Non-pigmented ciliary epithelial cell (primary cell): ENCODE measurements at places on chromosomes 1 and 21.

GRCh38 chr1:229158341-229158921 is 112.5 kb upstream of the RAB4A start:
- DNase-seq, result no peak

DNA sequence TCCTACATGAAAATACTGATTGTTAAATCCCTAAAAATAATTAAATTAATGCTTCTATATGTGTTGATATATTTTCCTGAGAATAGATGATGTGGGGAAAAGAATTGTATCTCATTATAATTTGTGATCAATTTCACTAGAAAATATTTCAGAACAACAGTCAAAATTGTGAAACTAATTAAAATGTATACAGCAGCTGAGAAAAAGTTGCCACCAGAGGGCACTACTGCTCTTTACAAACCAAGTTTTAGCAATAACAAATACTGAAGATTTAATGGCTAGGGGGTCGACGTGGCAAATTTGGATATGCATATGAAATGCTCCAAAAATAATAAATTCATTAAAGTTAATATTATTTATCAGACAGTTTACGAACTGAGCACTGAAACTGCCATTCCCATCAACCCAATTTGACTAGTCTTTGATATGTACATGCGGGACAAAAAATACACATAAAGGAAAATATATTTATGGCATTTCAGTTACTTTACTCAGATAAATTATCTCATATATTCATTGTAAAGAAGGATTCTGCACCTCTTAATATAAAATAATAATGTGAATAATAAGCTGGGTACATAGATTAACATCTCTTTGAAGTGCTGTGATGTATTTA is 96.3 kb upstream of the TMPRSS15 start:
- peak; percentile 5 for DNase-seq

DNA sequence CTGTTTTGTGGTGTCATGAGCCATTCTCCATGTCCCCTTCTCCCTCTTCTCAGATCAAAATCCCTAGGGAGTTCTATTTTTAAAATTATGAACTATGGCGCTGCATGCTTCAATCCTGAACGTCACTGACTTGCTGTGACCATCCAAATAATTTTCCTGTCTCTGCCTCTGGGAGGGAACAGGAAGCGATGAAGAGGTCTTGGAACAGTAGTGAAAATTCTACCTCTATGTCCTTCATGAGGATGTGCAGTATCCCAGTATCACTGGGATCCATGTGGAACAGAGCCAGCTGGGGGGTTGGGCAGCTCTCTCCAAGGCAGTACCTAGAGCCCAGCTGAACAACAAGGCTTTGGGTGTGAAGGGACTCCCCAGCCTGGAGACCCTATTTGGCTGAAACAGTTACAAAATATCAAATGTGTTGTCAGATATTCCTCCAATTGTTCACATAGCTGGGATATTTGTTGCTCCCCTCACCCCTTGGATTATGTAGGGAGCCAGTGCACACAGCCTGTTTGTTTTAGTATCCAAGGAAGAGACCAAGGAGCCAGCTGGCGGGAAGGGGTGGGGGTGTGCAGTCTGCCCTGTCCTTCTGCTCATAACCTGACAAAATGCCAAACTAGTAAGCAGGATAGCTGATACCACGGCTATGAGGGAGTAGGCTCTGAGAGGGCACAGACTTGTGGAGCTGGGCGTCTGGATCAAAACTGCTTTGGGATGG is 7.6 kb downstream of the DCLRE1B start:
- DNase-seq, result no peak

- no peak for DNase-seq
These were observed 16.0 kb downstream of the VANGL2 start for GRCh38 chr1:160416369-160416768.

DNA sequence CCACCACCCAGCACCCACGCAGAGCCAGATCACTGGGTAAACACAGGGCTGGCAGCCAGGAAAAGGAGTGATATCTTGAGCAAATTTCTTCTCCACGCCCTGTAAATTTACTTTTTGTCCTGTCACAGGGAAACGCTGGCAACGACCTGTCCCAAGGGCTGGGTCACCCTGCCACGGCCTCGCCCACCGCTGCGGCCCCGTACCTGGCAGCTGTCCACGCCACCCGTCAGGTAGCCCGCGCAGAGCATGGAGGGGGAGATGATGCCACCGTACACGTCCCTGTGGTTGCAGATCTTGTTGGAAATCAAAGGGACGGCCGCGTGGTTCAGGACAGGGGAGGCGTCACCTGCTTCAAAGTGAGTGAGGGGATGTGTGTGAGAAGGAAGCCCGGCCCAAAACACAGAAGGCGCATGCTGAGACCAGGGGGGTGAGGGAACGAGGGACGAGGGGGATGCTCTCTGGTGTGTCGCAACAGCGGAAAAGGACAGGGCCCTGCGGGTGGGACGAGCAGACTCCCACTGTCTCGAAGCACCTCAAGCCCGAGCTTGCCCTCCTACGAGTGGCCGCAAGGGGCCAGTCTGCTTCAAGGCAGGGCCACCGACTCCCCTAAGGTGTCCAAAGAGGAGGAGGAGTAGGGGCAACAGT is 10.1 kb upstream of the TFF1 start:
- DNase-seq, result no peak

GRCh38 chr1:60227601-60228000 is 154.0 kb upstream of the C1orf87 start:
- no peak for DNase-seq

- DNase-seq, result peak; percentile 43
These were observed 29.1 kb downstream of the THRAP3 start for GRCh38 chr1:36253161-36253862.

- DNase-seq, result peak; percentile 57
These were observed 40.0 kb upstream of the IKBKE start for GRCh38 chr1:206430031-206430983.

DNA sequence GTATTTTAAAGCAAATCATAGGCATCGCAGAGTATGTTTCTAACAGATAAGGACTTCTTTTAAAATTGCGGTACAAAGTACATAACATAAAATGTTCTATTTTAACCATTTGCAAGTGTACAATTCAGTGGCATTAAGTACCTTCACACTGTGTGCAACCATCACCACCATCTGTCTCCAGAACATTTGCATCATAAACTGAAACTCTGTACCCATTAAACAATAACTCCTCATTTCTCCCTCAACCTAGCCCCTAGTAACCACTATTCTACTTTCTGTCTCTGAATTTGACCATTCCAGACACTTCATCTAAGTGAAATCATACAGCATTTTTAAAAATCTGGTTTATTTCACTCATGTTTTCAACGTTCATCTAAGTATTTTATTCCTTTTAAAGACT is 16.6 kb upstream of the ATF3 start:
- no peak for DNase-seq

- no peak for DNase-seq
These were observed 28.6 kb downstream of the FCRL2 start for GRCh38 chr1:157748262-157748817.

- DNase-seq, result no peak
These were observed 107.6 kb downstream of the PLXNA2 start for GRCh38 chr1:208136459-208137182.

- DNase-seq, result no peak
These were observed 28.9 kb downstream of the FAF1 start for GRCh38 chr1:50930965-50931737.

DNA sequence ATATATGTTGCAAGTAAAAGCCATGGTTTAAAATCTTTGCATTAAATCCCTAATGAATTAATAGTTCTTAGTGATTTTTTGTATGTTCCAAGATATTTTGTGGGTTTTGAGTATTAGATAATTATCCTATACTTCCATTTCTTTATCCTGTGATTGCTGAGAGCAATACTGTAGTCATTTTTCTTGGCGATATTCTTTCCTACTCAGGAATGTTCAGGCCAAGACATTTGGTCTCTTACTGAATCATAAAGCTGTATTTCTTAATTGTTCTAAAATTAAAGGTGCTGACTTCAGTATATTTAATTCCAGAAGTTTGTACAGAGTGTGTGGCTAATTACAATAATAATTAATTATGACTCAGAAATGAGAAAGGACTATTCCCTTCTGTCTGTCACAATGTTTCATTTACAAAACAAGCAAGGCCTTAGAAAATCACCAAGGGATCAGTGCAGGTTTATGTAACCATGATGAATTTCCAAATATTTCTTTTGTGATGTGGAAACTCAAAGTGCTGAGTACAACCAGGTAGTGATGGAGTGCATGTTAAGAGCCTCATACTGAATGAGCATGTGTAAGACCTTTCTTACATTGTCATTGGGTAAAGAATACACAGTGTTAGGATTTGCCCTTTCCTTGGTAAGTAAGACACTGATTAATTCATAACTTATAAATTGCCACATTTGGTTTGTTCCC is 161.2 kb downstream of the HMCN1 start:
- no peak for DNase-seq

DNA sequence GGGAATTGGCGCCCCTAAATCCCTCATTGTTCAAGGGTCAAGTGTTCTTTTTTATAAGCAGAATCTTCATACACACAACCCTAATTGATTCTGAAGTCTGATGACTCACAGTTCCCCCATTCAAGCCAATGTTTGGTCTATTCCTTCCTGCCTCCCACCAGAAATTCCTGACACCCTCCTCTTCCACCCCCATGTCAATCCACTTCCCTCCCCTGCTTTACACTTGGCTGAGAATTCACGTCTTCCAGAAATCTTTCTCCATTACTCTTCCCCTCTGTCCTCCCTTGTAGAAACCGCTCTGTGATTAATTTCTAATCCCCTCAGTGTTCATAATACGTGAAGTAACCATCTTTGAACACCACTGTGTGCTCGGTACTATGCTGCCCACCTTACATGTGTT is 76.2 kb upstream of the CD34 start:
- DNase-seq, result no peak

DNA sequence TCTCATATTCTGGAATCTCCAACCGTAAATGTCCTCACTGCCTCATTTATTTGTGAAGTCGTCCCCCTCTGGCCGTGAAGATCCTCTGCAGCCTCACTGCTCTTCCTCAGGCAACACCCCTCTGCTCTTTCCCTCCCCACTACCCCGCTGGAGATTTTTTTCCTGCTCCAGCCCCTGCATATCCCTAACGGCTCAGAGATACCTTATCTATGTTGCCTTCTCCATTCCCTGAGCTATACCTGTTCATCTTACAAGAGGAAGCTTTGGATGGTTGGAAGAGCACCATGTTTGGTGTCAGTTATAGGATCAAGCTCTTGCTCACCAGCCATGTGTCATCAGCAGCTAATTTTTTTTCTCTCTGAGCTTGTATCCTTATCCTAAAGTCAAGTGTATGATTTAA is 26.4 kb downstream of the LRRC8B start:
- DNase-seq, result no peak

- no peak for DNase-seq
These were observed 3.5 kb upstream of the FCMR start for GRCh38 chr1:206925106-206925736.

DNA sequence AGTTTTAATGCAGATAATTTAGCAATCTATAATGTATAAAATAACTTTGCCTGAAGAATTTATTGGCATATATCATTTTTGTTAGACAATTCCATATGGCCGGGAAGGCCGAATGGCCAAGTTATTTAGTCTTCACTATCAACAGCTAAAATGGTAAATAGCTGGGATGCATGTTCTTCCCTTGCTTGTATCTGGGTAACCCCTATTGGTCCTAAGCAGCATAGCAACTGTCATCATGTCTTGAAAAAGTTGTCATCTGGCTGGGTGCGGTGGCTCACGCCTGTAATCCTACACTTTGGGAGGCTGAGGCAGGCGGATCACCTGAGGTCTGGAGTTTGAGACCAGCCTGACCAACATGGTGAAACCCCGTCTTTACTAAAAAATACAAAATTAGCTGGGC is 340.0 kb upstream of the DPYD start:
- no peak for DNase-seq

GRCh38 chr1:28160782-28161266 is 15.7 kb downstream of the PTAFR start:
- peak; percentile 48 for DNase-seq

- no peak for DNase-seq
These were observed 87.6 kb downstream of the HMCN1 start for GRCh38 chr1:185821612-185822385.

GRCh38 chr1:116255486-116256285 is 117.4 kb upstream of the ATP1A1 start:
- DNase-seq, result no peak

DNA sequence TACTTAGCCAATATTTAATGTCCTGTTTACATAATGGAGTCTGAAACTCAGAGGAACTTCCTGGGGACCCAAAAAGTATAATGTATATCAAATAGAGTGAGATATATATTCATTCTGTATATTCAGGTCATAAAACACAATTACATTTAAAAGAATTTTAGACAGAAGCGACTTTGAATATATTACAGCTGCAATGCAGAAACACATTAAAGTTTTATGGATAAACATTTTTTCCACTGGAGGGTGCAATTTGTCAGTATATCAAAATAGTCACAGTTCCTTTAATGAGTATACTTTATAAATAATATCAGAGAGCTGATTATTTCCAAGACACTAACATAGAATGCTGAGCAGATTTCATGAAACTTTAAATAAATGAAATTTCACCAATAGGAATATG is 43.9 kb upstream of the CRB1 start:
- DNase-seq, result no peak

GRCh38 chr1:170698301-170699275 is 34.7 kb downstream of the PRRX1 start:
- no peak for DNase-seq

- DNase-seq, result no peak
These were observed 121.5 kb downstream of the CASZ1 start for GRCh38 chr1:10674700-10675609.

DNA sequence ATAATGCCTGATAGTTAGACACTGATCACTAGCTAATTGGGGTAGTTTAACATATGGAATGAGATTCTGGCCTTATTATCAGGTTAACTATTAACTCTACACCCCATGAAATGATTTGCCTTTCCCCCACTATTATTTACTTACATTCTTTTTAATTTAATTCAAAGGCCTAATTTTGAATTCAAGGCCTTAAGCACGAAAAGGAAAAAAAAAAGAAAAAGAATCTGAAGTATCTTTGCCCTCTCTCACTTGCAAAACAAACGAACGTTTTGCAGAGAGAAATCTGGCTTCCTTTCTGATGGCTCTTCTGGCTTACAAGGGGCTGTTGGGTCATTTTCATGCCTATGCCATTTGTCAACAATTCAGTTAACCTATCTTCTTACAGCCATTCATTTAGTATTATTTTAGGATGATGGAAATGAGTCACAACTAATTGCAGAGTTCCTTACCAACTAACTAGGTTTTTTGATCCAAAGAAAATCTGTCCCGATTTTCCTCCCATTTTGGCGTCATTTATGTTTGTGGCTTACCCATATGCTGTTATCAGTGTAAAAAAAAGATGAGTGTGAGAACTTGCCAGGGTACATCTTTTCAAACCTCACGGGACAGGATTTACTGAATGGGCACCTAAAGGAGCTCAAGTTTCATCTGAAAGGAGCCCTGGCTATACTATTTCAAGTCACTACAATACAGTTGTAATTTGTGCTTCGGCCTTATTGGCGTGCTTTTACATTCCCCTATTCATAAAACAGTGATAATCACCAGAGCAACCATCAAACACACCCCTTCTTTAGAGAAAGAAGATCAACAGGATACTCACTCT is 1.9 kb upstream of the ERRFI1 start:
- DNase-seq, result no peak

GRCh38 chr1:27118440-27118689 is 36.6 kb downstream of the SLC9A1 start:
- DNase-seq, result no peak
